Stomach (tissue), 19 donors: ENCODE measurements at places on chromosomes 5 and 9. TPM values are rescaled to one million over a fixed set of nuclear protein-coding genes. Genes with fewer than 3 reads are reported as not detected.

DNA sequence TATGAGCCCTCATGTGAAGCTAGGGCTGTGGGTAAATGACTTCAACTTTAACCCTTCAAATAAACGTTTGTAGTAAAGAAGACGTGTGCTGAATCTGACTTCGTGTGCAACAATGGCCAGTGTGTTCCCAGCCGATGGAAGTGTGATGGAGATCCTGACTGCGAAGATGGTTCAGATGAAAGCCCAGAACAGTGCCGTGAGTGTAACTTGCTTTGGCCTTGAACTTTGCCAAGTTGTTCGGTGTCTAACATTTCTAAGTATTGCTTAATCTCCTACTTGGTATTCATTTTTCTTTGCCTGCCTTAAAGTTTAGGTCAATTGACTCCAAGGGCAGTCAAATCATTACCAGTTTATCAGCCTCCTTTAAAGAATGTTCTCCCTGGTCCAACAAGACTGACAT lies 18.2 kb downstream of the VLDLR start:
- H3K27ac ChIP-seq, result no peak overlapping the region
- H3K4me3 ChIP-seq, result no peak overlapping the region
- H3K27me3 ChIP-seq, result no peaks in the 10 kb centered on the region
- DNase-seq, result no peak
- peaks cover 10% of the 10 kb centered on the region for H3K36me3 ChIP-seq
- H3K4me1 ChIP-seq, result peaks cover 4% of the 10 kb centered on the region

DNA sequence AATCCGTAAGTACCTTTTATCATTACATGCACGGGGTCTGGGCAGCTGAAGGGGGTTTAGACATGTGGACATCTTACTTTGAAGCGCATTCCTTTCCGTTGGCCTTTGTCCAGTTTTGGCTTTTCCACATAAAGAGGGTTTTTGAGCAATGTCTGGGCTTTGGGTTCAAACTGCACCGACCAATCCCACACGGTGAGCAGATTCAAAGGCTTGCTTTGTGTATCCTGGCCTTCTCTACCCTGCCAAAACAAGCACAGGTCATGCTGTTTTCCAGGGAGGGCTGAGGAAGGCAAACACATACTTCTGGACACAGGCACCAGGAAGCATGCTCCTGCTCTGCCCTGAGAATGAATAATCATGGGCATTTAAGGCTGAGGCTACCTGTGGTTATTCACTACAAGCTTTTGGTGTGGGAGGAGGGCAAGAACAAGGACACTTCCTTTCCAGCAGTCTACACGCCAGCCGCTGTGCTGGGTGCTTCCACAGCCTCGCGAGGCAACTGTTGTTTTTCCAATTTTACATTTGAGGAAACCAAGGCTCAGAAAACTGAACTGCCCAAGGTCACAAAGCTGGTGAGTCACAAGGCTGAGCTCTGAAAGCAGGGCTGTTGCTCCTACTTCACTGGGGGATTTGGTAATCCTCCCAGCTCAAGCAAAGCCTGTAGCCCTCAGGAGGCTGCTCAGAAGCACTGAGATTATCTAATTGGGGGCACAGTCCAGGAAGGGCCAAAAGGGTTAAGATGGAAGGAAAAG lies 59.8 kb upstream of the GOLPH3 start:
- peaks cover 22% of the 10 kb centered on the region for H3K36me3 ChIP-seq
- peak; percentile 76 for DNase-seq
- H3K27me3 ChIP-seq, result no peaks in the 10 kb centered on the region
- H3K4me1 ChIP-seq, result peaks cover 55% of the 10 kb centered on the region
- H3K27ac ChIP-seq, result peak overlapping the region; percentile 81

DNA sequence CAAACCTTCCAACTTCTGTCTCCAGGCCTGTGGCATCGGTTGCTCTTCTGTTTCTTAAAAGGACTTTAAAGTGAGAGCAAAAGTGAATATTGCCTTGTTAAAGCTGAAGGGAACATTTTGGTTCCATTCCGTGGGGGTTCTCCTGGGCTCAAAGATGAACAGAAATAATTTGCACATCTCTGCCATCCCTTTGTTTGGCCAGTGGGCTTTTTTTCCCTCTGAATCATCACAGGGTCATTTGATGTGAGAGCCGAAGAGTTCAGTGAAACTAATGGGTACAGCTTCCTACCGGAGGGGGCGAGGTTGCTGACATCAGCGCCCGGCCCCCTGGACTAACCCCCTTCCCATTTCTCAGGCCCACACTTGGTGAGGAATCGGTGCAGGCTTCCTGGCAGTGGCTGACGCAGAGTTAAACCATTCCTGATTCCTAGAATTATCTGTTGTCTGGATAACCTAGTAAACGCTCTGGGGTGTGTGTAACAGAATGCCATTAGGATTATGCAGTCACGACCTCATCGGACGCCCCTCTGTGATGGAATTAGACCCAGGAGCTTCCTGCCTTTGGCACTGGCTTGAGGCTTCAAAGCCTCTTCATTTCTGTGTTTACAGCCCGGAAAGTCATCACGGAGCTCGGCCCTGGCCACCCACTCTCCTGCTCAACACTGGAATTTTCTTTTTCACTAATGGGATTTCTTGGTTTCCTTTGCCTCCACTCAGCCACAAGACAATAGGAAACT lies 61.6 kb upstream of the RPL26L1 start:
- no peak overlapping the region for H3K4me3 ChIP-seq
- peaks cover 34% of the 10 kb centered on the region for H3K4me1 ChIP-seq
- no peaks in the 10 kb centered on the region for H3K27me3 ChIP-seq
- peak overlapping the region; percentile 98 for H3K27ac ChIP-seq

DNA sequence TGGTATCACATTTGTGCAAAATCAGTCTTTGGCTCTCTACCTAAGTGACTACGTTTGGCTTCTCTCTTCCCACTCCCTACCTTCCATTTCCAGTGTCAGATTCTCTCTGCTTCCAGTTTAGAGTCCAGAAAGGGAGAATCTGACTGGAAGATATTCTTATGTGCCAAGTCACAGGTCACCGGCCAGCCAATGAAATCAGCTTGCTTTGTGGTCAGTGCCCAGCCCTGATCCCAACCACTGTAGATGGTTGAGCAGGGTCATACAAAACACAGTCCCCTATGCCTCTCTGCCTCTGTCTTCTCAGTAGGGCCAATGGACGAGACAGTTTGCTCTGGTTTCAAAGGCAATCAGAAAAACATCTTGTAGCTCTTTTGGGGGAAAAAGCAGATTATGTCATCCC lies 15.6 kb upstream of the EPB41L4B start:
- no peaks in the 10 kb centered on the region for H3K4me1 ChIP-seq
- H3K27me3 ChIP-seq, result no peaks in the 10 kb centered on the region
- no peak overlapping the region for H3K4me3 ChIP-seq
- DNase-seq, result no peak

GRCh38 chr5:109324931-109325330 lies 84.8 kb downstream of the PJA2 start:
- no peak overlapping the region for H3K4me3 ChIP-seq
- H3K27me3 ChIP-seq, result no peaks in the 10 kb centered on the region
- DNase-seq, result no peak

GRCh38 chr9:130498298-130498917 lies 53.6 kb downstream of the ASS1 start:
- H3K4me1 ChIP-seq, result no peaks in the 10 kb centered on the region
- no peak overlapping the region for H3K27ac ChIP-seq
- H3K27me3 ChIP-seq, result no peaks in the 10 kb centered on the region
- peaks cover 76% of the 10 kb centered on the region for H3K36me3 ChIP-seq
- no peak for DNase-seq
- H3K4me3 ChIP-seq, result no peak overlapping the region

DNA sequence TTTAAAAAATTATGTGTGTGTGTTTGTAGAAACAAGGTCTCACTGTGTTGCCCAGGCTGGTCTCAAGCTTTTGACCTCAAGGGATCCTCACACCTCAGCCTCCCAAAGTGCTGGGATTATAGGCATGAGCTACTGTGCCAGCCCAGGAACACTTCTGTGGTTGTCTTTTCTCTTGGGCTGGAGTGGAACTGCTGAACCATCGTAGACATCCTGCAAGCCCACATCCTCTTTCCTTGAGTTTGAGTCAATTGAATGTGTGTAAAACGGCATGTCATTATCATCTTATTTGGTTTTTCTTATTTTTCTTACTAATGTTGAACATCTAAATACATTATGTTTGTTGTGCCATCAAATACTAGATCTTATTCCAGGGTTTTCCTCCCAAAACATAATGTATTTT lies 40.0 kb downstream of the EHMT1 start:
- H3K4me3 ChIP-seq, result no peak overlapping the region
- no peaks in the 10 kb centered on the region for H3K27me3 ChIP-seq
- no peak for DNase-seq
- no peaks in the 10 kb centered on the region for H3K36me3 ChIP-seq
- peaks cover 4% of the 10 kb centered on the region for H3K4me1 ChIP-seq

GRCh38 chr9:125747053-125747764 lies at the start of gene PBX3:
Gene PBX3, plus strand, starts transcription at chr9:125747373.
- peaks cover 46% of the 10 kb centered on the region for H3K4me1 ChIP-seq
- H3K27ac ChIP-seq, result peak within 1 kb of the TSS; percentile 93
- H3K36me3 ChIP-seq, result no peaks in the 10 kb centered on the region
- peak within 1 kb of the TSS; percentile 65 for H3K4me3 ChIP-seq
- H3K27me3 ChIP-seq, result no peaks in the 10 kb centered on the region
- peak; percentile 60 for DNase-seq

- H3K36me3 ChIP-seq, result no peaks in the 10 kb centered on the region
- H3K27me3 ChIP-seq, result no peaks in the 10 kb centered on the region
- no peak overlapping the region for H3K27ac ChIP-seq
- no peaks in the 10 kb centered on the region for H3K4me1 ChIP-seq
Observed at GRCh38 chr5:174777583-174777982, 53.2 kb downstream of the MSX2 start.

- H3K4me3 ChIP-seq, result no peak overlapping the region
- H3K36me3 ChIP-seq, result no peaks in the 10 kb centered on the region
- no peak overlapping the region for H3K27ac ChIP-seq
- DNase-seq, result no peak
Observed at GRCh38 chr9:72226146-72226812, 77.0 kb downstream of the GDA start.

- H3K4me1 ChIP-seq, result peaks cover 15% of the 10 kb centered on the region
- peaks cover 12% of the 10 kb centered on the region for H3K36me3 ChIP-seq
- H3K27me3 ChIP-seq, result no peaks in the 10 kb centered on the region
- no peak for DNase-seq
- no peak overlapping the region for H3K4me3 ChIP-seq
- no peak overlapping the region for H3K27ac ChIP-seq
Observed at GRCh38 chr5:172118891-172119290, 69.1 kb downstream of the STK10 start.

DNA sequence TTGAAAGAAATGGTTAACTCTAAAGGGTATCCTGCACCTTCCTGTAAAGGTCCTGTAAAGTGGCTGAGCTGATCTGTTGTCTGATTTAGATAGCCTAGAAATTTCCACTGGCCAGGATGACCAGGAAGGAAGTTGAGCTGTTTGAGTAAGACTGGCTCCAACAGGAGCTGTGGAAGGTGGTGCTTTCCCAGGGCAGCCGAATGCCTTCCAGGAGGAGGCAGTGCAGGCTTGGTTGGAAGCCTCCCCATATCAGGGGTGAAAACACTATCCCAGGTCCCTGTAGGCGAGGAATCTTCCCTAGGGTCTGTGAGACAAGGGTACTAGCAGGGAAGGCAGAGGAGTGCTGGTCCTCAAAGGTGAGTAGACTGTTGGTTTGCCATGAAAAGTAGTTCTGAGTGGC lies 98.4 kb downstream of the LIX1 start:
- no peak overlapping the region for H3K4me3 ChIP-seq
- H3K4me1 ChIP-seq, result no peaks in the 10 kb centered on the region
- no peaks in the 10 kb centered on the region for H3K27me3 ChIP-seq
- DNase-seq, result peak; percentile 34

DNA sequence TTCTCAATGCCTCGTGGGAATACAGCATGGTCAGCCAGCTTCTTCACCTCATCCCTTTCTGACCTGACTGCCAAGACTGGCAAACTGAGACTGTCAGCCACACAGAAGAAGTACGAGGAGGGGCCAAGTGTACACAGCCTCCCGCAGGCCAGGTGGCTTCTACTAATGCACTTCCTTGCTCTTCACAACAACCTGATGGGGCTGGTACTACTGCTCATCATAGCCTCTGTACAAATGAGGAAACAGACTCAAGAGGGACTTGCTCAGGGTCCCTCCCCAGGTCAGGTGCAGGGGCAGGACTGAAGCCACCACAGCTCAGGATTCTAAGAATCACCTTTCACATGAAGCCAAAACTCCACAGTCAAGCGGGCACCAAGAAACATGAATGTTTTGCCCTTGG lies 21.3 kb downstream of the NIPAL4 start:
- no peaks in the 10 kb centered on the region for H3K27me3 ChIP-seq
- H3K4me1 ChIP-seq, result peaks cover 15% of the 10 kb centered on the region
- H3K4me3 ChIP-seq, result no peak overlapping the region
- peaks cover 59% of the 10 kb centered on the region for H3K36me3 ChIP-seq

Gene CCL27
- polyA plus RNA-seq, result not detected

Gene PLPP7
- 1.7 TPM for polyA plus RNA-seq

Gene HAND1
- polyA plus RNA-seq, result not detected

Gene IFNA2
- not detected for polyA plus RNA-seq

Gene CAVIN4
- polyA plus RNA-seq, result 0.31 TPM

Gene LEAP2
- polyA plus RNA-seq, result 1.4 TPM

Gene GLRA1
- not detected for polyA plus RNA-seq

Gene BARHL1
- not detected for polyA plus RNA-seq
